ENCODE measurements at places on chromosomes 16 and 17. TPM values are rescaled to one million over a fixed set of nuclear protein-coding genes. Genes with fewer than 3 reads are reported as not detected.

Gene TMC5
- total RNA-seq: 0.41 TPM

Gene MYL4
- 5,418 TPM for total RNA-seq

DNA sequence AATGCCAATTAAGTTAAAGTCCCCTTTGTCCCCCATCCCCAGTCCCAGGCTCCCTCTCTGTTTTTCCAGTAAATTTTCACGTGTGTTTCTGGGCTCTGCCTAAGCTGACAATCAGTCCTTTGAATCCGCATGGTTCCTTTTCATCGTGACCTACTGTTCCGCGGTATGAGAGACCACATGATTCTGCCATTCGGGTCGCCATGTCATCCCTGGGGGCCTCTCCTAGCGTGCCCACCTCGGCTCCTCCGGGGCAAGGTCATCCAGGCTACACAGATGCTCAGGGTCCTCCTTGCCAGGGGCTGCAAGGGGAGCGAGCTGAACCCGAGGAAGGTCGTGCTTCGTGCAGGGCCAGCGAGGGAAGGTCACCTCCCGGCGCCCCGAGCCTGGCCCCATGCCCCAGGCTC lies 157.6 kb downstream of the RAB11FIP4 start:
- DNase-seq: no peak

DNA sequence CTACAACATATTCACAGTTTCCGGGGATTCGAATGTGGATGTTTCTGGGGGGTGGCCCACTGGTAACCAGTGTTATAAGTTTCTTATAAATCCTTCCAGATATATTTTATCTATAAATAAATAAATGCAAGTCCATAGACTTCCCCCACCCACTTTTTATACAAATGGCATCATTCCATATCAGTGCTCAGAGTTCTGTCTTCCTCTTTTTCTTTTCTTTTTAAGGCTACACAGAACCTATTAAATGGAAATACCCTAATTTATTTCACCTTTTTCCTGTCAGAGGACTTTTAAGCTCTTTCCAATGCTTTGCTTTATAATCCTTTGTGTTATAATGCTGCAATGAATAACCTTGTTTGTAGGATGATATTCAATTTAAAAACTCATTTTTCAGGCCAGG lies 3.8 kb downstream of the LGALS9 start:
- DNase-seq: no peak

DNA sequence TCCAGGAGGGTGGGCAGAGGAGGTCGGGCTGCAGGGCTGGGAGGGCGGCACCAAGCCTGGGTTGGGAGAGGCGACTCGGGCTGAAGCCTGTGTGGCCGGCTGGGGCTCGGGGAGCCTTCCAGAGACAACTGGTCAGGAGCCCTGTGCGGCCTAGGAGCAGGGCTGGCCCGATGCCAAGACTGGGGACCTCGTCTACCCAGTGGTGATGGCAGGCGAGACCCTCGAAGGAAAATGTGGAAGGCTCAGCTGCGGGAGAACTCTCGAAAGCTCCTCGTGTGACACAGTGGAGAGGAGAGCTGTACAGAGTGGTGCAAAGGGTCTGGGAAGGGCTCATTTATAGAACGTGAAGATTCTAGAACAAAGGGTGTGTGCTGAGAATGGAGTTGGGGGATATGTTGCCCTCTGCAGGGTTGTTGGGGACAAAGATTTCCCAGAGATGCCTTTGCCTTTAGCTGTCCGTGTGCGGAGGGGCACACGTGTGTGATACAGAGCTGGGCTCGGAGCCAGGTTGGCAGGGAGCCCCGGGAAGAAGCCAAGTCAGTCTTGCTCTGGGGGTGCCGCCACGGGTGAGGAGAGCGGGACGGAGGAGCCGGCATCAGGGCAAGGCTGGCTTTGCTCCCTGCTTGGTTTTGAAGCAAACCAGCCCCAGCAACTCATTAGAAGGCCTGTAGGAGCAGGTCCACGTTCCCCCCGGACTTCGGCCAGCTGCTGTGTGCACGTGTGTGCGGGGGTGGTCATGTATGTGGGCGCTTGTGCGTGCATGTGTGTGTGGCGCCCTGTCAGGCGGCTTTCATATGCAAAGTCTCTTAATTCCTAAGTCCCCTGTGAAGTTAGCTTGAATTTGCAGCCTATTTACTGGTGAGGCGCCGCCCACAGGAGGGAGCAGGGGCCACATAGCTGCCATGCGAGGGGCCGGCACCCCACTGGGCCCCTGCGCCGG lies 132.4 kb upstream of the CHMP6 start:
- peak; percentile 73 for DNase-seq

DNA sequence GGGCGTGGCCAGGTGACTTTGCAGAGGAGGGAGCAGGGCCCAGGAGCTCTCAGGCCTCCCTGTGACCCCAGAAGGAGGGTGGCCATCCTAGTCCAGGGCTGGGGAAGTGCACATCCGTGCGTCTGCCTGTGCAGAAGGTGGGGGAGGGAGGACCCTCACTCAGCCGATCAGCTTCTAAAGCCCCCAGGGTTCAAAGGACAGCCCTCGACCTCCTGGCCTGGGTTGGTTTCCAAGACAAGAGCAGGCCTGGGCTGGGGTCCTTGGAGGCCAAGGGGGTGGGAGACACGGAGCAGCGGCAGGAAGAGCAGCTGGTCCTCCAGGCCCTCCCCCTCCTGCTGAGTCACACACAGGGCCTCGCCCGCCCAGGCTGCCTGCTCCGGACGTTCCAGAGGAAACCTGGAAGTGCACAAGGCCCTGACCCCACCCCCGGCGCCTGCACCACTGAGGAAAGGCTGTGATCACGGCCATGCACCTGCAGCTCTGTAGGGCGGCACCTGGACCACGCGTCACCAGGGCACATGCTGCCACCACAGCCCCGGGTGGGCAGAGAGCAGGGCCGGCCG lies 67.1 kb upstream of the ZNF469 start:
- peak; percentile 77 for DNase-seq

GRCh38 chr17:61399131-61400065 lies at the start of gene TBX2:
Gene TBX2 (plus strand): TSS chr17:61399843. CDS start chr17:61400177, 334 bp downstream.
- peak; percentile 82 for DNase-seq

GRCh38 chr17:42560246-42560645 lies 1.7 kb upstream of the COASY start:
- DNase-seq: no peak

GRCh38 chr17:540631-541030 lies 174.0 kb downstream of the VPS53 start:
- no peak for DNase-seq

DNA sequence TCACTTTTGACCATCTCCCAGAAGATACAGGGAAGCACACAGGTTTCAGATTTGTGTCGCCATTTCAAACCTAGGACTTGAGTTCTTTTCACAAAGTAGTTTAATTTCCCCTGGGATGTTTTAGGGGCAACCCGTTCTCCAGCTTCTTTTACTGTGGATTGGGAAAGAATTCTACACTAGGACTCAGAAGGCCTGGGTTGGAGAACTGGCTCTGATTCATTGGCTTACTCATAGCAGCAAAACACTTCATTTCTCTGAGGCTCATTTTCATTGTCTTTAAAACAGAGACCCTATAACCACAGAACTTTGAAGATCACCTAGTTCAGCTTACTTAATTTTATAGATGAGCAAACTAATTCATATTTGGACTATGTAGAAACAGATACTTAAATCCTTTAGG lies 175.9 kb upstream of the SALL1 start:
- no peak for DNase-seq

GRCh38 chr16:89482150-89482816 lies 8.1 kb downstream of the ANKRD11 start:
- no peak for DNase-seq

DNA sequence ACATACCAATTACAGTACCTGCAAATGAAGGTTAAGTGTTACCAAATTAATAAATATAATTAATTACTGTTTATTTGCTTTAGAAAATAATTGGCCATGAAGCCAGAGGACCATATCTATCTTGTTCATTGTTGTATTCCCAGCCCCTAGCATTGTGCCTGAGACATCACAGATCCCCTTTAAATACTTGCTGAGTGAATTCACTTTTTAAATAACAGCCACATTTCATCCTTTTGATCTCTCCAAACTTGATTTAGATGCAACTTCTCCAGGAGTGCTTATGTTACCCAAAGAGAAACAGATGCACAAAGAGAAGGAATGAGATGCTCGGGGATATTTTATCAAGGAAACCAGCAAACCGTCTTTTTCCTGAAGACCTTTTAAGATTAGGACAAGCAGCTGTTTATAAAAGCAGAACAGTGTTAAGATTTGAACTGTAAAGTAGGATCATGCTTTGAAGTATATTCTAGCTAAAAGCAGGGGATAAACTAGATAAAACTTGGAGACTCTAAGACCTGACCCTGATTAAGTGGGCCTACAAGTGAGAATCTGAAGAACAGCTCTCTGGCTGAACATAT lies 66.3 kb downstream of the CHD9 start:
- no peak for DNase-seq

Measured in left cardiac atrium (tissue), 4 donors.